ENCODE measurements at places on chromosomes 2 and 18.
A peak's percentile ranks its signal among the peaks of the same experiment; 100 is the strongest.

GRCh38 chr2:230158468-230158867, 61.3 kb downstream of the SP110 start:
- no peak for DNase-seq

- peak; percentile 48 for DNase-seq
Measured at GRCh38 chr18:58161659-58162058, 117.6 kb downstream of the NEDD4L start.

GRCh38 chr2:97924194-97924593, 71.6 kb downstream of the TMEM131 start:
- no peak for DNase-seq

DNA sequence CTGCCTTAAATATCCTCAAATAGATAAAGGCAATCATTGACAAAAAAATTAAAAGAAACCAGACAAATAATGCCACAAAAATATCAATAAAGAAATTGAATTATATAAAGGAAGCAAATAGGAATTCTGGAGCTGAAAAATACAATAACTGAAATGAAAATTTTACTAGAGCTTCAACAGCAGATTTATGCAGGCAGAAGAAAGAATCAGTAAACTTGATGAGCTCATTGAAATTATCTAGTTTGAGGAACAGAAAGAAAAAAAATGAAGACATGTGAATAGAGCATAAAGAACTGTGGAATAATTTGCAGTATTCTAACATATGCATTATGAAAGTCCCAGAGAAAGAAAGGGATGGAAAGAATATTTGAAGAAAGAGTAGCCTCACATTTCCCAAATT, 41.9 kb upstream of the ZCCHC2 start:
- no peak for DNase-seq

DNA sequence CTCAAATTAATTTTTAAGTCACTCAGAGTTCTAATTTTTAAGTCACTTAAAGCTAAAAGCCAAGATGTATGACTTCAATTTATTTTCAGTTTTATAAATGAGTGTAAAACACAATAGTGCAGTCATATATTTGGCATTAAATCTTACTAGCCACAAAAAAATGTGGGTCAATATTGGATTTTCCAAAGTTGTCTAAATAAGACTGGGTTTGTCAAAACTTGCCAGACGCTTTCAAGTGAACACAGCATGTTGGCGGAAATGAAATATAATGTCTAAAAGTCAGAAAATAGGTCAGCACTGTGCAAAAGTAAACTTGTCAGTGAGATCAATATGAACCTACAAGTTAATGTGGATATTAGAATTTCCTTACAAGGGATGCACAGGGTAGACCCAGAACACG, 128.9 kb downstream of the FIGN start:
- no peak for DNase-seq

- no peak for DNase-seq
Measured at GRCh38 chr2:61114147-61114546, 47.8 kb upstream of the C2orf74 start.

GRCh38 chr2:145992572-145992971, 1472.7 kb upstream of the ZEB2 start:
- no peak for DNase-seq

DNA sequence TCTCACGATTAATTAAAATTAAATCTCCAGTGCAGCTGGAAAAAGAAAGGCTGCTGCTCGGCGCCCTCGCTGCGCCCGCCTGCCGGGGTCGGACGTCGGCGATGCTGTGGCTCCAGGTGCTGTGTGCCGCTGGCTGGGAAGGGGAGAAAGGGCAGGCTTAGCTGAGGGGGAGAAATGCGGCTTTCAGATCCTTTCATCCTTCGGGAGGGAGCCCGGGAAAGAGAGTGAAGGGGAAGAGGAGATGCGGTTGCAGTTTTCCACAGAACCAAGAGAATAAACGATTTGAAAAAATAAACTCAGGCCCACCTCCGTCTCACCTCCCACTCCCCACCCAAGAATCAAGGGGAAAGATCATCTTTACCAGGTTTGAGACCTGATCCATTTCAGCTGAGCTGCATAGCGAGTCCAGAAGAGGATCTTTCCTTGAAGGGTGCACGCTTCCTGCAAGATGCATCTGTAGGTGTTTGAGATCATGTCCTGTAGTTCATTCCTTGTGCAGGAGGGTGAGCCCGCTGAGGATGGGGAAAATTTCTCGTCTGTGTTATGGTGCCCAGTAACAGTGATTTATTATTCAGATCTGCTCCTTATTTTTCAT, 495 bp downstream of the TMEM169 start:
- peak; percentile 16 for DNase-seq
